SK-N-SH (cell line): ENCODE measurements at places on chromosomes 1 and 21.

DNA sequence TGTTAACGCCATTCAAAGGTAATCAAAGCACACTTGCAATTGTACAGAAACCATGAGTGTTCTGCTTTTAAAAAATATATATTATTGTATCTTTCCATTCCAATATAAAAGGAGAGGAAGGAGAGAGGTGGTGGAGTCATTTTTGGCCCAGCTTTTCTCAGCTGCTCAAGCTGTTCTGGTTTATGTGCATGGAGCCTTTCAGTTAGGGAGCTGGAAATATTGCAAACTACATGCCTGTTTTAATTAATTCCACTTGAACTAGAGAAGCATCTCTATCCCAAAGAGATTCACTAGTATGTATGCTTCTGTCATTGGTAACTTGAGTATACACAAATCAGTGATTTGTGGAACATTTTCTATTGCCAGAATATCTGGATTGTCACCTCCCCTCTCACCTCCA is 28.5 kb upstream of the C1orf105 start:
- H3K27me3 ChIP-seq: no peaks in the 10 kb centered on the region
- no peak overlapping the region for H3K4me3 ChIP-seq
- H3K27ac ChIP-seq: peak overlapping the region; percentile 94
- DNase-seq: no peak

DNA sequence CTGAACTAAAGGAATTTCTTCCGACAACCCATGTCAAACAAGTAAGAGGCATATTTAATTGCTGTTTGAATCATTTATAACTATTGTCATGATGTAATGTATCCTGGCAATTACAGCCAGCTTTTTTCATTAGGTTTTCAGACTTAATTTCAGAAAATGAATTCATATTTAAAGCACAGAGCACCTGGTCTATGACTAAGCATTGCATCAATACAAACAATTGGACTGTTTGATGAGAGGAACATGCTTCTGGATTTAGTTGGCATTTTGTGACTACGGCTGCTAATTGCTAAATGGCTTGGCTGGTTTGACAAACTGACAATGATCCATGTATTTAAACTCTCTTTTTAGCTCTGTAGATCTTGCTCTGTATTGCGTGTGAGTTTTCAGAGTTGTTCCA is 853.4 kb downstream of the NCAM2 start:
- no peaks in the 10 kb centered on the region for H3K36me3 ChIP-seq
- H3K4me3 ChIP-seq: no peak overlapping the region
- H3K27ac ChIP-seq: no peak overlapping the region
- H3K27me3 ChIP-seq: no peaks in the 10 kb centered on the region
- no peaks in the 10 kb centered on the region; the same call in 1 of the 2 replicates for H3K4me1 ChIP-seq

DNA sequence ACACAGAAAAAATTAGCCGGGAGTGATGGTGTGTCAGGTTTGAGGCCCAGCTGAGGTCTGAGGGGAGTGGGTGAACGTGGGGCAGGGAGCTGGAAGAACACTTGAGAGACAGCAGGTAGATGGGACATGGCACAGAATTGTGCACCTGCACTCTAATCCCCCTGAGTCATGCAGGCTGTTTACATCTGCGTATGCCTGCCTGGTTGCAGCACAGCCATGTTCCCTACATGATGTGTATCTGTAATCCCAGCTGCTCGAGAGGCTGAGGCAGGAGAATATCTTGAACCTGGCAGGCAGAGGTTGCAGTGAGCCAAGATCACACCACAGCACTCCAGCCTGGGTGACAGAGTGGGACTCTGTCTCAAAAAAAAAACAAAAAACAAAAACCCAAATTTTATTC is 44.8 kb downstream of the ATP5PO start:
- H3K27me3 ChIP-seq: no peaks in the 10 kb centered on the region
- no peak overlapping the region for H3K27ac ChIP-seq
- no peak for DNase-seq
- H3K36me3 ChIP-seq: no peaks in the 10 kb centered on the region
- H3K4me3 ChIP-seq: no peak overlapping the region
- no peaks in the 10 kb centered on the region for H3K4me1 ChIP-seq

GRCh38 chr1:7584157-7584556 is 186.9 kb upstream of the VAMP3 start:
- no peak for DNase-seq
- no peaks in the 10 kb centered on the region for H3K27me3 ChIP-seq
- no peaks in the 10 kb centered on the region for H3K36me3 ChIP-seq
- peaks cover 79% of the 10 kb centered on the region for H3K4me1 ChIP-seq
- no peak overlapping the region for H3K4me3 ChIP-seq

- H3K27ac ChIP-seq: no peak overlapping the region
- no peaks in the 10 kb centered on the region for H3K36me3 ChIP-seq
- H3K27me3 ChIP-seq: no peaks in the 10 kb centered on the region
Measured at GRCh38 chr1:227268943-227269342, 49.3 kb downstream of the CDC42BPA start.

GRCh38 chr21:41141031-41141457 is 26.9 kb upstream of the BACE2 start:
- H3K4me3 ChIP-seq: no peak overlapping the region
- no peaks in the 10 kb centered on the region for H3K4me1 ChIP-seq
- no peaks in the 10 kb centered on the region for H3K36me3 ChIP-seq
- H3K27ac ChIP-seq: no peak overlapping the region
- H3K27me3 ChIP-seq: no peaks in the 10 kb centered on the region

GRCh38 chr1:151828921-151829320 is 2.7 kb downstream of the RORC start:
- no peaks in the 10 kb centered on the region for H3K36me3 ChIP-seq
- peak; percentile 87 for DNase-seq
- no peak overlapping the region for H3K4me3 ChIP-seq
- no peaks in the 10 kb centered on the region for H3K27me3 ChIP-seq
